Kidney tubule cell (primary cell): ENCODE measurements at places on chromosomes 7 and 10.

- no peak for DNase-seq
Measured at GRCh38 chr7:151181011-151181431, 6.0 kb downstream of the ASB10 start.

GRCh38 chr10:117334066-117334465 lies 41.2 kb downstream of the PDZD8 start:
- DNase-seq: no peak

GRCh38 chr7:118870187-118870586 lies 645.7 kb downstream of the ANKRD7 start:
- DNase-seq: peak; percentile 7

- no peak for DNase-seq
Measured at GRCh38 chr10:60305380-60305892, 84.2 kb downstream of the ANK3 start.

GRCh38 chr7:44247868-44248651 lies 47.3 kb downstream of the YKT6 start:
- no peak for DNase-seq
